ENCODE measurements at places on chromosomes 7 and 10.

GRCh38 chr10:87794285-87794684 lies 23.7 kb downstream of the ATAD1 start:
- DNase-seq: no peak

DNA sequence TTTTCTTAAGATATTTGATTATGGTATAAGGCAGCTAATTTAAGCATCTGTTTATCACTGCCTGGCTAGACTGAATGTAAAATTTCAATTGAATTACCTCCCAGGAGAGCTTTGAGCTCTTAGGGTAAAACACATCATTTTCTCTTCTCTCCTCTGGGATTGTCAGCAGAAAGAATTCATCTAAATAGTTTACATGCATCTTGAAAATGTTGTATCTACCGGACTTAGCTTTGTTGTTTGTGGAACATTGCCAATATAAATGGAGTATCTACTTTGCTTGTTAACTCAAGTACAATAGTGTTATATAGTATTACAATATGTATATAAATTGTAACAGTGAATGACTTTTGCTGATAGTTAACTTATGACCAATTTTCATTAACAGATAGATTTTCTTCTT lies 73.3 kb downstream of the TAF3 start:
- DNase-seq: no peak

- DNase-seq: no peak
Observed at GRCh38 chr10:6868036-6868725, 288.1 kb upstream of the PRKCQ start.

DNA sequence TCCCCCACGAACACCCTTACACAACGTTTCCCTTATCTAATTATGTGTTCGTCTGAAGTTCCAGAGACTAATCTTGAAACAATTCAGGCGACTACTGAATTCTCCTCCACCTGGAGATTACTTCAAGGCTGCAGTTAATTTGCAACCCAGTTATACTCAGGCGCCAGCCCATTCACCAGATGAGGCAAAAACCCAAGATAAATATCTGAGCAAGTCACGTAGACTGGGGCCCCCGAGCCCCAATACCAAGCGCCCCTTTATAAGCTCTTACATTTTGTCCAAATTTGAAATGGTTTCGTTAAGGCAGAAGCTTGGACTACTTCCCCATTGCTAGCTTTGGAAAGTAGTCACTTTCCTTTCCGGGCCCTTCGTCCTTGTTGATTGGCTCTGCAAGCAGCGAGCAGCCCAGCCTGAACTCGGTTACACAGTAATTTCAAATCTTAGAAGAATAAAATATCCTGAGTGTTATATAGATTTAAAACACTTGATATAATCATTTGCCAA lies 1.2 kb downstream of the TPK1 start:
- no peak for DNase-seq

- DNase-seq: no peak
Observed at GRCh38 chr10:10313149-10313835, 704.4 kb upstream of the CELF2 start.

GRCh38 chr7:112433289-112433688 lies 17.0 kb upstream of the IFRD1 start:
- no peak for DNase-seq

- no peak for DNase-seq
Observed at GRCh38 chr7:140587243-140587642, 53.4 kb downstream of the DENND2A start.

DNA sequence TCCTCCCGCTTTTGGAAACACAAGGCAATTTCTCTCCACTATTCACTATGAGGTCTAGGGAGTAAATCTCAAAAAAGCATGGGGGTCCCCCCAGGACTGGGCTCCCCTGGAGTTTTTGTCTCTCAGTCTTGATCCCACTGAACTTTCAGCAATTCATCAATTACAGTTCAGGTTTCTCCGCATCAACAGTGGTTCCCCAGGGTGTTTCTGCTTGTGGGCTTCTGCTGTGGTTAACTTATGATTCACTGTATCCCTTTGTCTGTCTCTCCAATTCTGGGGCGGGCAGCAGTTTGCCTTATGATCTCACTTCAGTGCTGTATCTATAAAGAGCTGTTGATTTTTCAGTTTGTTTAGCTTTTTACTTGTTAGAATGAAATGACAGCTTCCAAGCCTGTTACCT lies 142.6 kb upstream of the CDC14C start:
- peak; percentile 47 for DNase-seq

DNA sequence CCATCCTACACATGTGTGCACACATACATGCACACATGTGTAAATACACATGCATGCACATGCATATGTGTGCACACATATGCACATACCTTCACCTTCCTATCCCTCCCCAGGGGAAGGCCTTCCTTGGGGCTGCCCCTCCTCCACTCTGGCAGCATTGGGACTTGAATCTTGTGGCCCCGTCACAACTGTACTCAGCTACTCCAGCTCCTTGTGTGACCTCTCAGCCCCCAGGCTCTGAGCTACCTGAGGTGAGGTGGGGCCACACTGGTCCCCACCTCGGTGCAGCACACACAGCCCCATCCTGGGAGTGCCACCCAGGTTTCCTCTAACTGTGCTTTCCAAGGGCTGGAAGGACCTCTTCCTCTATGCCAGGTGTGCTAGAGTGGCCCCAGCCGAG lies 116.0 kb downstream of the LHPP start:
- DNase-seq: no peak

GRCh38 chr10:127580822-127581221 lies 31.7 kb downstream of the NPS start:
- DNase-seq: no peak

All from NCI-H2029 treated with DMSO at 0.1 percent for 48 hours (cell line).